ENCODE measurements at places on chromosomes 1 and 21.

DNA sequence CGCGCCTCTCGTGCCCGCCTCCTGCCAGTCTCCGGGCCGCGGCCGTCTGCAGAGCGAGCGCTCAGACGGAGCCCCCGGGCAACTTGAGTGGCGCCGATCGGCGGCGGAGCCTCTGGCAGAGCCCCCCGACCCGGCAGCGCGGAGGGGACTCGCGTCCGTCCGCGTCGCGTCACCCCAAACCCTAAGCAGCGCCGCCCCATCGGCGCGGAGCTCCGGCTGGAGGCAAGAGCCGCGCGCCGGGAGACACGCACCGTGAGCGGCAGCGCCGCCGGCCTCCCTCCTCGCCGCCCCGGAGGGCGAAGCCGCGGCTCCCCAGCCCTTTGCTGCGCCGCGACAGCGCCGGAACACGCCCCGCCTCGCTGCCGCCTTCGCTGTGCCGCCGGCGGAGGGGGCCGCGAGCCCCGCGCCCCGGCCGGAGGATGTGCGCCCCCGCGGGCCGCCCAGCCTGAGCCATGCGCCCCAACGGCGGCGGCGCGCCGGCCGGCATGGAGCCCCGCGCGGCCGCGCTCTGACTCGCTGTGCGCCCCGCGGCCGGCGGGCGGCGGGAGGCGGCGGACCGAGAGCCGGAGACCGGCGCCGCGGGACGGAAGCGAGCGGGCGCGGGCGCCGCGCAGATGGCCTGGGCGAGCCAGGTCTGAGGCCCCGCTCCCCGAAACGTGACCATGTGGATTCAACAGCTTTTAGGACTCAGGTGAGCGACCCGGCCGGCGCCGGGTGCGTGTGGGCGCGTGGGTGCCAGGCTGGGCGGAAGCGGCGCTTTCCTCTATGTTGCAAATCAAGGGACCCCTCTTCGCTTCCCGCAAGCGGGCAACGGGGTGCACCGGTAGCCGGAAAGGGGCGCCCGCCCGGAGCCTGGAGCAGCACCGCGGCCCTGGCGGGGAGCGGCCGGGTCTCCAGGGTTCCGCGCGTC, 610 bp downstream of the AJAP1 start:
- DNase-seq = no peak

- DNase-seq = no peak
These were observed 11.6 kb upstream of the MRPS14 start for GRCh38 chr1:175034775-175035174.

DNA sequence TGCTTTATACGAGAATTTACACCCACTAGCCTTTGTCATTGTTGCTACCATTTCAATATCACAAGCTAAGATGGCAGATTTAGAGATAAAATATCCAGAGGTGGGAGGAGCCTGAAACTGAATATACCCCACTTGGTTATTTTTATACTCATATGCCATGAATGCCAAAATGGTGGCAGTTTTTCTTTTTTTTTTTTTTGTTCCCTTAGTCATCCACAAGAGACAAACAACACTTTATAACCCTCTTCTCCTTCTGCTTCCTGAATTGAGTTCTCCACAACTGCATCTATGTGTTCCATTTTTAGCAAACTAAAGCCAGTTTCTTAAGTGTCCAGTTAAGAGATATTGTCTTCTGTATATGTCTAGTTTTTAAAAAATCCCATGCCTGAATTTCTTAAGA, 558.4 kb downstream of the LMO4 start:
- no peak for DNase-seq

- no peak for DNase-seq
These were observed 58.7 kb upstream of the PTGS2 start for GRCh38 chr1:186738926-186739325.

GRCh38 chr1:34928699-34929496, 552 bp downstream of the DLGAP3 start:
- DNase-seq = no peak

- no peak for DNase-seq
These were observed 541.5 kb downstream of the AMY1C start for GRCh38 chr1:104291156-104291555.

DNA sequence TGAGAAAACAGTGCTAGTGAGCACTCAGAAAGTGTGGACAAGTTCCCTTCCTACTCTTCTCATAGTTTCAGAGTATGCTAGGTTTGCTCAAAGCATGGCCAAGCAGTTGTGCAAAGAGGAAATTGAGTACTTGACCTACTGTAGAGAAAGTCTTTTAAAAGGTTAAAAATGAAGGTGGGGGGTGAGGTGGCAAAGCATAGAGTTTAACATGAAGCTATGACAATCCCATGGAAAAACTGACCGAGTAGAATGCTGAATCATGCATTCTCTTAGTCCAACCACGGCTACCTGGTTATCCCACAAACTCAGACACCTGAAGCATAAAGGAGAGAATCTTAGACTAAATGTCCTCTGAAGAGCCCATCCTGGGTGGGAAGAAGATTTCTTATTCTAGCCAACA, 79.9 kb downstream of the PTPN14 start:
- DNase-seq = no peak

DNA sequence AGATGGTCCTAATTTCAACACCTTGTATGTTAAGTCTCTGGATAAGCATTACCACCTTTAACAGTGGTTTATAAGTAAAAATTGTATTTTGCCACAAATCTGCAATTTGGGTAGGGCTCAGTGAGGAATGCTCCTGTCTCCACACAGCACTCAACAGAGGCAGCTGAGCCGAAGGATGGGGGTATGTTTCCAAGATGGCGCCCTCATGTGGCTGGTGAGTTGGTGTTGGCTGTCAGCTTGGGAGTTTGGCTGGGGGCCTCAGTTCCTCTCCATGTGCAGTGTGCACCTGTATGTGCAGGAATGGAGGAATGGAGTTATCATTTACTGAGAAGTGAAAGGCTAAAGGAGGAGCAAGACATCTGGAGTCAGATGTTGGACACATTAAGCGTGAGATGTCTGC, 136.8 kb downstream of the GABPA start:
- DNase-seq = no peak

GRCh38 chr1:182833271-182833670, 5.9 kb upstream of the DHX9 start:
- DNase-seq = no peak

- DNase-seq = no peak
These were observed 94.0 kb upstream of the KCND3 start for GRCh38 chr1:112083487-112083886.

GRCh38 chr1:21346365-21347071, 56.3 kb upstream of the ECE1 start:
- DNase-seq = no peak

DNA sequence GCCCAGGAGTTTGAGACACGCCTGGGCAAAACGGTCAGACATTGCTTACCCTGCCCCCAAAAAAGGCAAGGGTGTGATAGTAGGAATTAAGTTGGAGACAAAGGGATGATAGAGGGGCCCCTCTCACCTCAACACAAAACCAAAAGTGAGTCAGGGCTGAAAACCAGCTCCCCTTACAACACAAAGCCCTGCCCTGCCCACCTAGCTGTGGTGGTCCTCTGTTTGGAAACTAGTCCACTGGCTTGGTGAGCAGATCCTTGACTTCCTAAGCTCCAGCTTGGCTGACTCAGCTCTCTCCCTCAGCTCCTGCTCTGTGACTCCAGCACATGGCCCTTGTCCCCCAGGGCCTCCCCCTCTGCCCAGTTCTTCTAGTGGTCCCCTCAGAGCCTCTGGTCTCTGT, 603.8 kb downstream of the PTPRC start:
- no peak for DNase-seq

GRCh38 chr1:3158347-3158746, 89.3 kb downstream of the PRDM16 start:
- DNase-seq = no peak

GRCh38 chr1:248834343-248834940, 3.6 kb upstream of the ZNF672 start:
- no peak for DNase-seq

DNA sequence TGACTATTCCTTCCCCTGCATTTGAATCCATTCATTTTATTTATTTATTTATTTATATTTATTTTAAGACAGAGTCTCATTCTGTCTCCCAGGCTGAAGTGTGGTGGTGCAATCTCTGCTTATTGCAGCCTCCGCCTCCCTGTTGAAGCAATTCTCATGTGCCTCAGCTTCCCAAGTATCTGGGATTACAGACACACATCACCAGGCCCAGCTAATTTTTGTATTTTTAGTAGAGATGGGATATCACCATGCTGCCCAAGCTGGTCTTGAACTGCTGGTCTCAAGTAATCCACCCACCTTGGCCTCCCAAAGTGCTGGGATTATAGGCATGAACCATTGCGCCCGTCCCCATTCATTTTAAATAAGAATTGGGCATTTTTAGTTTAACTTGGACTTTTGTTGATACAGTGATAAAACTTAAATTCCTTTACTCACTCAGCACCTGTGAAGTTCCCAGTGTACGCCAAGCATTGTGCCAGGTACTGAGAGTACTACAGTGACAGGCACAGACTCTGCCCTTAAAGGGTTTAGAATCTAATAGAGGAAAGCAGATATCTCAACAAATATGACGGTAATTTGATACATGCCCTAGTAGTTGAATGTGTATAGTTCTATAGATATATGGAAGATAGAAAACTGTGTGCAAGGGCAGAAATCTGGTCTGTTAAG, 90.5 kb downstream of the PTPRC start:
- DNase-seq = no peak

- no peak for DNase-seq
These were observed at the start of gene S100A16 for GRCh38 chr1:153612755-153613331. TSS of gene S100A16 (minus strand) at chr1:153613137. CDS start at chr1:153608151, 4,986 bp downstream.

GRCh38 chr21:15496911-15497310, 232.9 kb upstream of the USP25 start:
- no peak for DNase-seq

DNA sequence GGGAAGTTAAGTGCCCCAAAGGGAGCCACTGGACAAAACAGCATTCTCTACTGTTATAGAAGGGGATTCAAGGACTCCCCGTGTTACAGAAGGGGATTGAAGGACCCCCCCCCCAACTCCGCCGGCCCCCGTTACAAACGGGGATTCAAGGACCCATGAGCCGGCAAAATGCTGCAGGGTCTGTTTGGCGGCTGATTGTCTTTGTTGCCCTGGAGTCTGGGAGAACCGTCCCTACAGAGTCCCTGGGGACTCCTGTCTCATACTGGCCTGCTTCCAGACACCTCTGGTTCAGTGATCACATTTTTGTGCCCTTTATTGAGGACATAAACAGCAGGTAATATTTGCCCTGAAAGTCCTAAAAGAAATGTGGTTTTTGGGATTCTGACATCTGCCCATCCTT, 96.4 kb downstream of the SYF2 start:
- DNase-seq = peak; percentile 74
